ENCODE measurements at places on chromosomes 3 and 15. TPM values are rescaled to one million over a fixed set of nuclear protein-coding genes. Genes with fewer than 3 reads are reported as not detected.

DUOXA2 gene
- not detected for total RNA-seq

NR1I2 gene
- 0.54 TPM for total RNA-seq

A4GNT gene
- total RNA-seq = not detected

ARHGEF3 gene
- 20.3 TPM for total RNA-seq

RTP3 gene
- total RNA-seq = not detected

STRIT1 gene
- total RNA-seq = not detected

RASGRP1 gene
- total RNA-seq = 0.54 TPM

CLDN18 gene
- not detected for total RNA-seq

GOLGA6L9 gene
- total RNA-seq = 4.5 TPM

THRB gene
- 37.7 TPM for total RNA-seq

DNA sequence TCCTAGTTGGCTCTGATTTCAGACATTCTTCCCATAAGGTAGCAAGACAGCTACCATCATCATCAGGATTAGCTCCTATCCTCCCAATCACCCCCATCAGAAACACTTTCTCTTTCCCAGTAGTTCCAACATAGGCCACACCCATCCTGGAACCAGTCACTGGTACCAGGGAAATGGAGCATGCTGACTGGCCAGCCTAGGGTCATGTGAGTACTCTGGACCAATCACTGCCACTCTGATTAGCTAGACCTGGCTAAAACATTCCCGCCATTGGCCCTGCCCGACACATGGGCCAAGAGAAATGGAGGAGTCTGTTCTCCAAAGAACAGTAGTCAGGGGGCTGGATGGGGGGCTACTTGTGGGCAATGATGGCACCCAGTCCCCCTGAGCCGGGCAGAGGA lies 12.4 kb downstream of the EFCC1 start:
- H3K36me3 ChIP-seq = no peaks in the 10 kb centered on the region
- H3K4me1 ChIP-seq = peaks cover 15% of the 10 kb centered on the region
- peak overlapping the region; percentile 58 for H3K27ac ChIP-seq
- H3K27me3 ChIP-seq = no peaks in the 10 kb centered on the region

DNA sequence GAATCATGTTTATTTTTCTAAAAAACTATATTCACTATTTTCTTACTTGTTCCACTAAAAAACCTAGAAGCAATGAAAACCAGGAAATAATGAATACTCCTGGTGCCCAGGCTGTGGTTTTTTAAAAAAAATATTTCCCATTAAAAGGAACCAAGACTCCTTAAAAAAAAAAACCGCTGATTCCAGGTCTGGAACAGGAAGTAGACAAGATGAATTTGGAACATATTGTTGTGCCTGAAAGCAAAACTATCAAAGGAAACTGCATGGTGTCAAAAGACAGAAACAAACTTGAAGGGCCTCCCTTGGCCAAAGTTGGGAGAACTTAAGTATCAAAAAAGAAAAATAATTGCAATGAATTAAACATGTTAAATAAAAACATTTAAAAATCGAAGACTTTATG lies 245.3 kb upstream of the P2RY1 start:
- H3K27me3 ChIP-seq = no peaks in the 10 kb centered on the region
- no peak overlapping the region for H3K27ac ChIP-seq
- no peak for DNase-seq

GRCh38 chr3:21435871-21436270 lies 315.1 kb downstream of the ZNF385D start:
- no peaks in the 10 kb centered on the region for H3K4me1 ChIP-seq
- no peak for DNase-seq
- no peak overlapping the region for H3K4me3 ChIP-seq
- H3K36me3 ChIP-seq = no peaks in the 10 kb centered on the region
- H3K27me3 ChIP-seq = no peaks in the 10 kb centered on the region

GRCh38 chr3:145518639-145519038 lies 642.3 kb downstream of the PLOD2 start:
- no peak overlapping the region for H3K27ac ChIP-seq
- H3K4me3 ChIP-seq = no peak overlapping the region
- no peaks in the 10 kb centered on the region for H3K4me1 ChIP-seq
- DNase-seq = no peak

DNA sequence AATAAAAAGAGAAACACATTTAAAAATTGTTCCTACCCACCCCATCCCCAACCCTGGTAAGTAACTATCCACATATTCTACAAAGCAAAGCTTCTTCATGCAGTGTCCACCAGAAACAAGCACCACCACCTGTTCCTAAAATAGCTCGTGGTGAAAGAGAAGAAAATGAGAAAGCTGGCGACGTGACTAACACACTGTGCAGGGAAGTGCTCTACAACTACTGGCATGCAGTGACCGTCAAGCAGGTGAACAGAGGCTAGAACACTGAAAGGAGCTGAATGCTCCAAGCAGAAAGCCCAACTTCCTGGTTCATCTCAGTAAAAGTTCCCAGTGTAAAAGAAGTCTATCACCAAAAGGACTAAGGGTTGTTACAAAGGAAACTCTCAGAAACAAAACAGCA lies 80.7 kb downstream of the NR2E3 start:
- H3K4me3 ChIP-seq = no peak overlapping the region
- peaks cover 16% of the 10 kb centered on the region for H3K36me3 ChIP-seq
- no peak for DNase-seq
- no peak overlapping the region for H3K27ac ChIP-seq
- H3K4me1 ChIP-seq = no peaks in the 10 kb centered on the region
- no peaks in the 10 kb centered on the region for H3K27me3 ChIP-seq

- DNase-seq = no peak
- H3K27ac ChIP-seq = no peak overlapping the region
- H3K27me3 ChIP-seq = no peaks in the 10 kb centered on the region
- no peak overlapping the region for H3K4me3 ChIP-seq
- H3K36me3 ChIP-seq = no peaks in the 10 kb centered on the region
Measured at GRCh38 chr3:56453011-56453410, 15.3 kb downstream of the ERC2 start.

GRCh38 chr15:82670699-82671098 lies 23.5 kb upstream of the CPEB1 start:
- no peak overlapping the region for H3K4me3 ChIP-seq
- no peaks in the 10 kb centered on the region for H3K4me1 ChIP-seq
- no peaks in the 10 kb centered on the region for H3K36me3 ChIP-seq
- peak; percentile 18 for DNase-seq

GRCh38 chr15:89679212-89679611 lies at the start of gene PLIN1:
PLIN1 (minus strand) TSS chr15:89679367; CDS start chr15:89677489, 1,878 bp downstream.
- no peak within 1 kb of the TSS for H3K4me3 ChIP-seq
- H3K36me3 ChIP-seq = no peaks in the 10 kb centered on the region
- peaks cover 16% of the 10 kb centered on the region for H3K4me1 ChIP-seq
- H3K27me3 ChIP-seq = no peaks in the 10 kb centered on the region

DNA sequence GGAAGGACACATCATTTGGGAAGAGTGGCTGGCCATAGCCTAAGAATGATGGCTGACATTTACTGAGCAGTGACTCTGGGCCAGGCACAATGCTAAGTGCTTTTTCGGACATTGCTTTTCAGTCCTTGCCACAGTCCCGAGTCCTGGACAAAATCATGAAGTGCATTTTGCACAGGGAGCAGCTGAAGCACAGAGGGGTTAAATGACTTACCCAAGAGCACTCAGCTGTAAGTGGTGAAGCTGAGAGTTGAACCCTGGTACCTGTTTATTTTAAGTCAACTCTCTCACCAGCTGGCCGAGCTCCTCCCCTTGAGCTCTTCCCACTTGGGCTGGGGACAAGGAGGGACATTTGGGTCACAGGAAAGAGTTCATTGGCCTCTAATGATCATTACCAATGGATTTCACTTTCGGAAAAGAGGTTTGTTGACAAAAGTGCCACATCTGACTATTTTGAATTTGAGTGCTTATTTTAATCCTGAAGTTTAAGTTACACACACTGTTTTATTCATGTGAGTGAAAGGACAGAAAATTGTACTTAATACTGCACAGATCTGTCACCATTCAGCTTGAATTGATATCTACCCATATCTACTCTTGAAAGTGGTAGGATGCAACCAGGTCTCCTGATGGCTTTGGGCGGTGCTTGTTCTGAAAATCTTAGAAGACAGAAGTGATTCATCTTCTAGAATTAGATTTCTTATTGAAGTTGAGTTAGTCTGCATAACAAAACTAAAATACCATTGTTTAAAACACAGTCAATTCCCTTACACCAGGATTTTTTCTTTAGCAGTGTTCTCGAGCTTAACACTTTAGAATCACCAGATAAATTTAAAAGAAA lies 368.7 kb upstream of the PROK2 start:
- peak overlapping the region; percentile 70 for H3K27ac ChIP-seq
- H3K36me3 ChIP-seq = no peaks in the 10 kb centered on the region
- H3K4me3 ChIP-seq = no peak overlapping the region

DNA sequence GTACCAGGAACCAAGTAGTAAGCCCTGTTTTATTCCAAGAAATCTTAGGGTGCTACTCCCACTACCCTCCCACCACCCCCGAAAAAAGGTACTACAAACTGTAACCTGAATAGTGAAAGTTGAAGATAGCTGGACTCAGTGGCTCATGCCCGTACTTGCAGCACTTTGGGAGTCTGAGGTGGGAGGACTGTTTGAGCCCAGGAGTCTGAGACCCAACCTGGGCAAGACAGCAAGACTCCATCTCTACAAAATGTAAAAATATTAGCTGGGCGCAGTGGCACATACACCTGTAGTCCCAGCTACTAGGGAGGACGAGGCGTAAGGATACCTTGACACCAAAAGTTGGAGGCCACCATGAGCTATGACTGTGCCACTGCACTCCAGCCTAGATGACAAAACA lies 7.9 kb downstream of the RHOA start:
- no peak overlapping the region for H3K4me3 ChIP-seq
- no peaks in the 10 kb centered on the region for H3K27me3 ChIP-seq
- no peak for DNase-seq
- H3K4me1 ChIP-seq = peaks cover 2% of the 10 kb centered on the region

DNA sequence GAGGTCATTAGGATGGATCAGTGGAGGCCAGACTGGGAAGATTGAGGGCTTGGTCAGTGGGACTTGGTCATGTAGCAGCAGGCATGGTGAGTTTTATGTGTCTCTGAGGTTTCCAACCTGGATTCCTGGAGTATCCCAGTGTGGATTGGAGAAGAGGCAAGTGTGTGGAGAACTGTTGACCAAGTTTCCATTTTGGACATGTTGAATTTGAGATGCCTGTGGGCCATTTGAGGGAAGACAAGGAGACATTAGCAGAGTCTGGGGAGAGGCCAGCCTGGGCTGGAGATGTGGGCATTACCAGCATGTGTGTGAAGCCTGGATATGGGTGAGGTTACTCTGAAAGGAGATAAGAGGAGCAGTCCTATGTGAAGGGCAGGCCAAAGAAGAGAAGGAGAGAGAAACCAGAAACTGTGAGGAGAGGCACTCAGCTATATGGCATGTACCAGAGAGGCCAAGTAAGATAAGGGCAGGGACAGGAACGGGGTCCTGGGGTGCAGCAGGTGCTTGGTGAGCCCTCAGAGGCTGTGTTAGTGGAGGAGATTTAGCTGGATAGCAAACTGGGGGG lies 4.3 kb downstream of the SLC25A38 start:
- no peak for DNase-seq
- no peaks in the 10 kb centered on the region for H3K27me3 ChIP-seq
- no peak overlapping the region for H3K4me3 ChIP-seq
- H3K4me1 ChIP-seq = peaks cover 18% of the 10 kb centered on the region
- no peak overlapping the region for H3K27ac ChIP-seq

GRCh38 chr15:40204100-40204499 lies 34.8 kb upstream of the PAK6 start:
- no peak for DNase-seq
- no peak overlapping the region for H3K4me3 ChIP-seq
- H3K27ac ChIP-seq = no peak overlapping the region

GRCh38 chr3:169147238-169148008 lies 516.1 kb downstream of the MECOM start:
- peaks cover 60% of the 10 kb centered on the region for H3K27me3 ChIP-seq
- peak overlapping the region; percentile 27 for H3K4me3 ChIP-seq
- H3K36me3 ChIP-seq = no peaks in the 10 kb centered on the region
- peak overlapping the region; percentile 5 for H3K27ac ChIP-seq
- H3K4me1 ChIP-seq = no peaks in the 10 kb centered on the region
- DNase-seq = peak; percentile 63

- no peak overlapping the region for H3K27ac ChIP-seq
- DNase-seq = no peak
- H3K27me3 ChIP-seq = no peaks in the 10 kb centered on the region
- H3K4me3 ChIP-seq = no peak overlapping the region
- H3K4me1 ChIP-seq = no peaks in the 10 kb centered on the region
- no peaks in the 10 kb centered on the region for H3K36me3 ChIP-seq
Measured at GRCh38 chr3:115102046-115102445, 45.0 kb downstream of the ZBTB20 start.

GRCh38 chr3:6439226-6439625 lies 421.7 kb upstream of the GRM7 start:
- DNase-seq = no peak
- H3K36me3 ChIP-seq = no peaks in the 10 kb centered on the region
- H3K4me1 ChIP-seq = no peaks in the 10 kb centered on the region
- H3K27me3 ChIP-seq = no peaks in the 10 kb centered on the region
- no peak overlapping the region for H3K27ac ChIP-seq

GRCh38 chr3:101828691-101829436 lies 20.4 kb upstream of the NFKBIZ start:
- H3K4me3 ChIP-seq = peak overlapping the region; percentile 13
- H3K27ac ChIP-seq = peak overlapping the region; percentile 93
- no peaks in the 10 kb centered on the region for H3K27me3 ChIP-seq
- no peaks in the 10 kb centered on the region for H3K36me3 ChIP-seq
- DNase-seq = peak; percentile 92

DNA sequence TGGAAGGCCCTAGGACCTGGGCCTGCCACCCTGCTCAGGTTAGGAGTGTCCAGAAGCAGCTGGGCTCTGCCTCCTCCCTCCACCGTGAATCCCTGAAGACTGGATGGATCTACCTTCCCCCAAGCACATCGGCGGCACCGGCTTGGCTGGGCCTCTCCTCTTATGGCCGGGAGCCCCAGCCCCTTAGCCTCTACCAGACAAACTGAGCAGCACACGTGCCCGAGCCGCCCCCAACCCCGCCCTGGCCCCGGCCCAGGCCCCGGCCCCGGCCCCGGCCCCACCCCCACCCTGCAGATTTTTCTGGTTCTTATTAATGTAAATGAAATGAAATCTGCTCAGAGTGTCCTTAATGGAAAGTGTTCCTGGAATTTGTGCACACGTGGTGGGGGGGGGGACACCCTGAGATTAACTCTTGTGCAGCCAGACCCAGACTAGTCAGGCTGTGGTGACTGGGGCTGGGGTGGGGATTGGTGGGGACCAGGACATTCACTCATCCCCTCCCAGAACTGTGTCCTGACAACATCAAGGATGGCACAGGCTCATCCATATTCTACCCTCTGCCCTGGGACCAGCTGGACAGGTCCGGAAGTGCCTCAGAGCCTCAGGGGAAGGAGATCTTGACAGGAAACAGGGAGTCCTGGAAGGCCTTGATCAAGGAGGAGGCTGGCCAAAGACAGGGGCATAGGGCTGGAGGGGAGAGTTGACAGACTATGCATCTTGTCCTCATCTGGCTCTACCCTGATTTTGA lies 30.9 kb upstream of the SEMA3F start:
- H3K4me3 ChIP-seq = no peak overlapping the region
- no peaks in the 10 kb centered on the region for H3K36me3 ChIP-seq
- H3K27ac ChIP-seq = no peak overlapping the region

DNA sequence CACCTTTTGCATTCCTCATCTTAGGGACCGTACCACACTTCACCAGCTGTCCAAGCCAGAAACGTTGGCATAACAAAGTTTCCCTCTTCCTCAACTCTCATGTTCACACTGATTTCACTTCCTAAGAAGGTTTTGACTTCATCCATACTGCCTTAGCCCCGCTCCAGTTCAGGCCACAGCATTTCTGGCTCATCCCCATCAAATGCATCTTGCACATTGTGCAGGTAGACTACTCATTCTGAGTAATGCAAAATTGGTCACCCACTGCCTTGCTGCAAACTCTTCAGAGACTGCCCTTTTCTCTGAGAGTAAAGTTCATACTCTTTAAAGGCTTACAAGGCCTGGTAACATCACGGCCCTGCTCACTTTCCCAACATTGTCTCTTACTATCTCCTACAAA lies 8.8 kb downstream of the NUSAP1 start:
- H3K4me3 ChIP-seq = no peak overlapping the region
- H3K4me1 ChIP-seq = no peaks in the 10 kb centered on the region
- DNase-seq = no peak
- H3K36me3 ChIP-seq = no peaks in the 10 kb centered on the region
- H3K27ac ChIP-seq = no peak overlapping the region
